ENCODE measurements at places on chromosomes 3 and 15.

DNA sequence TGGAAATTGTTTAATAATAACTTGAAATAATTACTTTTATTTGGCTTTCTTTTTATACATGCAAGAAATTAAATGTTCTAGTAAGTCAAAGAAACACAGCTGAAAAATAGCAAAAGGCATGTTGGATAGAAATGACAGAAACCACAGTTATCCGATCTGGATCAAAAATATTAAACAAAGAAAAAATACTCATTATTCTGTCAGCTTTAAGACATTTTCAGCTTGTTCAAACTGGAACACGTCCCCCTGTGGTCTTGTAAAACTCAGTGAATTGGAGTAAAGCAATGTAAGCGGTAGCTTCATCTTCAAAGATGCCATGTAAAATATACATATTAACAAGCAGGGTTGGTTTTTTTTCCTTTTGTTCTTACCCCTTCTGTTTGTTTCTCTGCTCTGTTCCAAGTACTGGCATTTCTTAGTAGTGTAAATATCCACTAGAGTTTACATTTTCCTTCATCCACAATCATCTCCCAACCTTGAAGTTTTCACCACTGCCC, 223.4 kb downstream of the IGSF11 start:
- DNase-seq, result no peak

DNA sequence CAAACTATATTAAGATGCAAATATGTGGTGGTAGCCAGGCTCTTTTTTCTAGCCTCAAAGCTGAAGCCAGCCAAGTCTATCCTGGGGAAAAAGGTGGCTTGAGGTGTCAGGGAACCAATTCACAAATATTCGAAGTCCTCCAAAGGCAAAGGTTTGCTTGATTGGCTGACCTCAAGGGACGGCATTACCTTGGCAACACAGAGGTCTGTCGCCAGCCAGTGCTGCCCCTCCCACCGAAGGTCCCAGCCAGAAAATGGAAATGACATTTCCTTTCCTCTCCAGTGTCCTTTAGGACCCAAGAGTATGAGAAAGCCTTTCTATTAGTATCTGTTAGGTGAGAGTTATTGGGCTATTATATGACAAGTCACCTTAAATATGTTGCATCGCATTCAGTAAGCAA, 96.0 kb upstream of the LIMD1 start:
- DNase-seq, result no peak

DNA sequence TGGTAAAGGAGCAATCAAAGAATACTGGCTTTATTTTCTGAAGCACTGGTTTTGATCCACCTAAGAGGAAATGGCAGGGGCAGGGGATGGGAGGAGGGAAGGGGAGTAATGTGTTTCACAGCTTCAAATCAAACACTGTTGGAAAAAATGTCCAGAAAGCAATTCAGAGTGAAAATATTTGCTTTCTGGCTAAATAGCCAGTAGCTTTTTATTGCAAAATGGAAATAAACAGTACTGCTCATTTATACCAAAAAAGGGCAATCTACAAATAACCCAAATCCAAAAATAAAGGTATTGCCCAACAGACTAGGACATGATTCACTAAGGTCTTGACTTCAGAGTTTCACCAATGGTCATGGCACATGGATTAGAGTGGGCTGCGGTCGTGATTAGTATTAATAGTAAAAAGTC, 279.3 kb upstream of the THBS1 start:
- no peak for DNase-seq

GRCh38 chr3:177944228-177944661, 592.0 kb upstream of the KCNMB2 start:
- DNase-seq, result no peak

- no peak for DNase-seq
Measured at GRCh38 chr15:69194854-69195253, 34.4 kb downstream of the GLCE start.

DNA sequence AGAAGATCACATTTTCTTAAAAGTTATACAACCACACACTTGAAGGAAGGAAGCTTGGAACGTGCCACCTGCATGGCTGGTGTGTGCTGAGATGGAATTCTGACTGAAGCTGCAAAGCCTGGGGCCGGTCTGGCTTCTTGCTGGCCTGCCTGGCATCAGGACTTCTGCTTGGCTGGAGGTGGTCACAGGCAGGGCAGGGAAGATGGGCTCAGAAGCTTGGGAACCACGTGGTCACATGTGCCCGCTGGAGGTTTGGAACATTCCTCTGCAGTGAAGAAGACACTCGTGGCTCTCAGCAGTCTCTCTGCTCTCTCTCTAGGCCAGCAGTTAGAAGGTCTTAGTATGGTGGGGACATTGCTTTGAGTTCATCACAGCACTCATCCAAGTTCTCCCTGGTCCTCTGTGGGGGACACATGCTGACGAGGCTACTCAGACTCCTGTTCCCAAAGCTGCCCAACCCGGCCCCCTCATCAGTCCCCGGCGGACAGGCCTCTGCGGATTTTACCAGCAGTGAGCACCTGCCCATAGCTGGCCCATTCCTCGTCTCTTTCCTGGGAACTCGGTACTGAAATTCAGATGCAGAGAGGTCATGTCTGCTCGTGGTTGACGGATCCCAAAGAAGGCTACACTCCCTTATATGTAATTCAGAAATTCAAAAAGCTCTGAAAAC, 229.0 kb downstream of the ADAMTS17 start:
- no peak for DNase-seq

GRCh38 chr3:176941689-176942088, 255.6 kb downstream of the TBL1XR1 start:
- DNase-seq, result no peak

DNA sequence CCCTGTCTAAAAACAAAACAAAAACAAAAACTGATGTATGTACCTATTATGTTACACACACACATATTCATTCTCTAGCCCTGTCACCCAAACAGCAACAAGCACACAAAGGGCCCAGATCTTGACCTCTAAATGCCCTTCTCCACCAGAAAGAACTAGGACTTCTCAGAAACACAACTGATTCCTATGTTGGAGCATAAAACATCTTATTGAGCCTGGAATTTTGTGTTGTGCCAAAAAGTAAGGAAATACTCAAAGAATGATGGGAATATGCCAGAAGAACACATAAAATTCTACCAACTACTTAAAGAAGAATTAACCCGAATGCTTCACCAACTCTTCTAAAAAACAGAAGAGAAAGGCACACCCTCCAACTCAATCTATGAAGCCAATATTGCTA, 66.7 kb upstream of the OCA2 start:
- no peak for DNase-seq

DNA sequence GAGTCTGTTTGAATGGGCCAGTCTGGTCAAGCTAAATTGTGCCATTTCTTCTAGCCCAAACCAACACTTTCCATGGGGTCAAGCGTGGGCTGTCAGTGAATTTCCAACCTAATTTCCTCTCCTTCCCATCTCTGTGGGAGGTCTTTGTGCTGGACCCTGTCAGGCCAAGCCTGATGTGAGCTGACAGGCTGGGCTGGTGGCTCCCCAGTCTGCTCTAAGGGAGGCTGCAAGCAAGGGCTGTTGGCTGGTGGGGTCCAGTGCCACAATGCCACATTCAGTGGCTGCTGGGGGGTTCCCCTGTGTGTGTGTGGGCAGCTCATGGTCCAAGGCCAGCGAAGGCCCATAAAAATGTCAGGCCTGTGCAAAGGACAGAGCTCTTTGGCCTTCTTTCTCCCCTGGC, 216.1 kb downstream of the OPA1 start:
- no peak for DNase-seq

DNA sequence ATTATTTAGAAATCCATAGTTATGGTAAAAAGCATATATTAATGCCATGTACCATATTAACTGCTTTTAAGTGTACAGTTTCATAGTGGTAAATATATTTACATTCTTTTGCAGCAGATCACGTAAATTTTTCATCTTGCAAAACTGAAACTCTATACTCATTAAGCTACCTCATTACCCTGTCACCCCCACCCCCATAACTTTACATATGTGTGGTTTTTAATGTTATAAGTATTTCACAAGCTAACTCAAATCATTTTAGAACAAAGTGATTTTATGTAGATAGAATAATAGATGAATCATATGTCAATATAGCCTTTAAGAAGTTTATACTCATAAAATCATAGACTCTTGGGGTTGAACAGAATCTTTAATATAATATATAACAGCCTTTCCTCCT, 7.1 kb upstream of the TP63 start:
- DNase-seq, result no peak

GRCh38 chr3:134666466-134666865, 15.6 kb upstream of the KY start:
- no peak for DNase-seq

DNA sequence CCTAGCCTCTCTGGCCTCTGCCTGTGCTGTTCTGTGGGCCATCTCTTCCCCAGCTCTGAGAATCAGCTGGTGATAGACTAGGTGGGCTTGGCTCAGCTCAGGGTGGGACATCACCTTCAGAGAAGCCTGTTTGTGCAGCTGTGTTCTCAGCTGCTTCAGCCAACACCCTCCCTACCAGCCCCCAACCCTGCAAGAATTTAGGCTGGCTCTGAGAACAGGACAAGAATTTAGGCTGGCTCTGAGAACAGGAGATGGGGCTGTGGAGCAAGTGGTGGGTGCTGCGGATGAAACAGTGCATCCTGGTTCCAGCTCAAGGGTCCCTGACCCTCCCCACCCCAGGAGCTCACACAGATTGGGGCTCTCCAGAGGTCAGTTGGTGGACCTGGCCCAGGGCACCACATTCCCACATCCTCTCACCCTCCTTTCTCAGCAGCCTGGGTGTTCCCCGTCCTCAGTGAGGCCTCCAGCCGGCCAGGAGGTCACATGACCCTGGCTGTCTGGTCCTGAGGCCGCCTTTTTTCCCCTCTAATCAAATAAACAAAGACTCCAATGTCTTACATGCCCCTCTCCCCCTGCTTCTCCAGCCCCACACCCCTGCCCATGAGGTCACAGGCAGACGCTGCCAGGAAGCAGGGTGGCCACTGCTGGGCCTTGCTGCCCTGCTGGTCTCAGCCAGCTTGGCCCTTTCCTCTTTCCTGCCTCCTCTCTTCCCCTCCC, 14.9 kb downstream of the PLEKHO2 start:
- no peak for DNase-seq

- no peak for DNase-seq
Measured at GRCh38 chr3:160346511-160346910, 52.5 kb downstream of the IFT80 start.

DNA sequence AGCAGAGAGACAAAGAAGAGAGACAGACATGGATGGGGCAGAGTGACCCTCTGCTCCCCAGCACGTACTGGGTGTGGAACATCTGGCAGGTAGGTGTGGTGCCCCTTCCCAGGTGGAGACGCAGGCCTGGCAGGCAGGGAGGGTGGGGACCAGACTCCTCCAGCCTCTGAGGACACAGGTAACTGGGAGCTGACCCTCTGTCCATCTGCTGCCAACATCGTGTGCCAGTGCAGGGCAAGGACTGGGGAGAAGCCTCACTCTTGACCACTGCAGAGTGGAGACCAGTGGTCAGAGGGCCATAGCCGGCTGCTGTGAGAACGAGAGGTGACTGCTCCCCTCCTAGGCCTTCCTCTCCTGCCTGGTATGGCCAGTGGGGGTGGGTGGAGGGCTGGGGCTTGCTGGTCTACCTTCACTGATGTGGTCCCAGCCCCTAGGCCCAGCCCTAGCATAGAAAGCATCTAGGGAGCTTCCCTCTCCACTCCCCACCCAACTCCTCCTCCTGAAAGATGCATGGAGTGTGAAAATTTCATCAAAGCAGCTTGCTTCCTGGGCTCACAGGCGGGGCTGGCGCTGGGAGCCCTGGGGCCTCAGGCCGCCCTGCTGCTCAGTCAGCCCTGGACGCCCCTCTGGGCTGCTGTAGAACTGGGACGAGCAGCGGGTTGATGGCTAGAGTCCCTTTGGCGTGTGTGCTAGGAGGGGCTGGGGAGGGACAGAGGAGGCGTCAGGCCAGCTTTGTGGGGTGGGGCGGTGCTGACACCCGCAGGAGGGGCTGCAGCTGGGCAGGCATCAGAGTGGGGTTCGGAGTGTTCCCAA, 90.3 kb downstream of the PLXNA1 start:
- no peak for DNase-seq

GRCh38 chr15:40944510-40945296, 8.6 kb upstream of the CHAC1 start:
- DNase-seq, result no peak
